ENCODE measurements at places on chromosomes 1 and 21. TPM values are rescaled to one million over a fixed set of nuclear protein-coding genes. Genes with fewer than 3 reads are reported as not detected.

Gene NR1I3
- total RNA-seq = 0.47 TPM

Gene OR2AK2
- 0.78 TPM for total RNA-seq

Gene RNF115
- total RNA-seq = 25.7 TPM

Gene ARHGEF16
- 0.16 TPM for total RNA-seq

Gene LCA5L
- total RNA-seq = not detected

Gene HEYL
- total RNA-seq = 0.47 TPM

Gene CAMK2N1
- total RNA-seq = 77.2 TPM

Gene PCSK9
- 4.1 TPM for total RNA-seq

Gene LCK
- total RNA-seq = not detected

Gene NPHS2
- not detected for total RNA-seq

Gene WNT9A
- 1.9 TPM for total RNA-seq

Gene RIPK4
- total RNA-seq = 0.47 TPM

Gene INSRR
- 0.31 TPM for total RNA-seq

Gene SGIP1
- 77.4 TPM for total RNA-seq

Gene ZBTB8B
- total RNA-seq = 14.0 TPM

Gene ESRRG
- 6.9 TPM for total RNA-seq

Gene ADPRS
- 19.5 TPM for total RNA-seq

Gene PROK1
- total RNA-seq = not detected

Gene TDRD10
- total RNA-seq = 0.16 TPM

Gene SYDE2
- total RNA-seq = 2.3 TPM

Gene FMN2
- 61.1 TPM for total RNA-seq

Gene SPRR5
- not detected for total RNA-seq

Gene VHLL
- 0.94 TPM for total RNA-seq

Gene KRTAP21-2
- not detected for total RNA-seq

Gene SPRR2D
- total RNA-seq = not detected

Gene MAD2L2
- 43.4 TPM for total RNA-seq

Gene FTCD
- total RNA-seq = not detected

Gene CD5L
- total RNA-seq = 1.2 TPM

Gene TNFSF18
- total RNA-seq = 5.5 TPM

Gene EFNA1
- total RNA-seq = 2.7 TPM

Gene SLC45A1
- 6.6 TPM for total RNA-seq

Gene CYYR1
- 2.3 TPM for total RNA-seq

Gene AVPR1B
- not detected for total RNA-seq

Gene UQCRHL
- total RNA-seq = 2.7 TPM

Measured in occipital lobe (tissue), 3 donors.